Right cardiac atrium (tissue), 5 donors: ENCODE measurements at places on chromosomes 2 and 18. TPM values are rescaled to one million over a fixed set of nuclear protein-coding genes. Genes with fewer than 3 reads are reported as not detected.

The RIT2 gene
- not detected for total RNA-seq

The BOLL gene
- total RNA-seq: not detected

The ATP8B1 gene
- 9.0 TPM for total RNA-seq

The SATB2 gene
- 1.4 TPM for total RNA-seq

- DNase-seq: no peak
Measured at GRCh38 chr18:77063260-77063659, 69.3 kb downstream of the MBP start.

- no peak for DNase-seq
Measured at GRCh38 chr18:76483780-76484179, 11.3 kb downstream of the ZNF516 start.

GRCh38 chr18:21896732-21897336 lies 156.2 kb downstream of the MIB1 start:
- peak; percentile 71 for DNase-seq

GRCh38 chr18:34943587-34943986 lies 97.6 kb upstream of the MAPRE2 start:
- no peak for DNase-seq

DNA sequence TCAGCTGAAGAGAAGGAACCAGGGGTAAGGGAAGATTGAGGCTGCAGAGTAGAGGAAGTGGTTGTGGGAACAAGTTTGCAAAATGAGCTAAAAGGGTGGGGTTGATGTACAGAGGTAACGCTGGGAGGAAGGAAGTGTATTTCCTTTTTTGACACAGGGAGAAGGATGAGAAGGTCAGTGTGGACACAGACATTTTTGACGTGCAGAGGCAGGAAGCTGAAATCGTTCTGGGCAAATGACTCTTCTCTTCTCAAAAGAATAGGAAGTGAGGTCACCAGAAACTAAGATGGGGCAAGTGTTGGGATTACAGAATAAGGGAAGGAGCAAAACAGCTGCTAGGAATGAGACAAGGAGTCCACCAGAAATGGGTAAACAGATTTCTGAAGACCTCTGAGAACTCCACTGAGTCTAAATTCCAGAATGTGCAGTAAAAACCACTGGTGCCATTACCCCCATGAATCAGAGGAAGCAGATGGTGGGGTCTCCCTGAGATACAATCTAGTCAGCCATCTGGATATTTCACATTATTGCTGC lies 20.0 kb upstream of the RNF149 start:
- no peak for DNase-seq

GRCh38 chr2:6827566-6828298 lies 38.0 kb downstream of the CMPK2 start:
- DNase-seq: no peak
